ENCODE measurements at places on chromosomes 1 and 21.

GRCh38 chr1:204567071-204567470 lies 50.9 kb downstream of the MDM4 start:
- DNase-seq: no peak

DNA sequence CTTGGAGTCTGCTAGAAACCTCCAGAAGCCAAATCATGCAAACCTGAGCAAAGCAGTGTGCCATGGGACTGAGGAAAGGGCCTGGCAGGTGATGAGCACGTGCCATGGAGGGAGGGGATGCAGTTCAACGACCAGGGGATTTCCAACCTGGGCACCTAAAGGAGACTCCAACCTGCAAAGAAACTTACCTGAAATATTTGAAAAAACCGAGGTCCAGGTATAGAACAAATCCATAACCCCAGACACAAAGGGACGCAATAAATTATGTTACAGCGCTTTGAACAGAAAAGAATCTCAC lies 8.9 kb downstream of the UBASH3A start:
- no peak for DNase-seq

DNA sequence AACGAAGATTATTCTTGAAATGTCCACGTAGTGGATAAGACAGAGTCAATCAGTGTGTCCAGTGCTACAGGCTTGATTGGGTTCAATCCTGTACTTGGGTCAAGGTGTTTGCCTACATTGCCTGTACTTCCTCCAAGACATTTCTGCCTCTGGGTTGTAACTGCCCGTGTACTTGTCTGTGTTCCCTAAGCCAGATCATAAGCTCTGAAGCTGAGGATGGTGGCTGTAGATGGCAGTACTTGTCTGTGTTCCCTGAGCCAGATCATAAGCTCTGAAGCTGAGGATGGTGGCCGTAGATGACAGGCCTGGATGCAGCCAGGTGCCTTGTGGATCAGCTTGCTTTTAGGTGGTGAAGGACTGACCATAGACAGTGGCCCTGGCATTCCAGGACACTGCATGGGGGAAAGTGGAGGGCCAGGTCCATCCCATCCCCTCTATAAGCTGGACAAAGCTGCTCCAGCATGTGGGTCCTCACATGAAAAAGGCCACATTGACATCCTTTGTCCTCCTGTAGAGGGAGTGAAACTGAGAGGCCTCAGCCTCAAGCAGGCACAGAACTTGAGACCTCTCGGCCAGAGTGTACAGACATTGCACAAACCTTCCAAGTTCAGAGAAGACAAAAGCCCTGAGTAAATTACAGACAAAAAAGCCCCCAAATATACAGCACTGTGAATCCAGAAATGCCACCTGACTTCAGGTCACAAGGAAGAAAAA lies 2.0 kb upstream of the SRM start:
- no peak for DNase-seq

DNA sequence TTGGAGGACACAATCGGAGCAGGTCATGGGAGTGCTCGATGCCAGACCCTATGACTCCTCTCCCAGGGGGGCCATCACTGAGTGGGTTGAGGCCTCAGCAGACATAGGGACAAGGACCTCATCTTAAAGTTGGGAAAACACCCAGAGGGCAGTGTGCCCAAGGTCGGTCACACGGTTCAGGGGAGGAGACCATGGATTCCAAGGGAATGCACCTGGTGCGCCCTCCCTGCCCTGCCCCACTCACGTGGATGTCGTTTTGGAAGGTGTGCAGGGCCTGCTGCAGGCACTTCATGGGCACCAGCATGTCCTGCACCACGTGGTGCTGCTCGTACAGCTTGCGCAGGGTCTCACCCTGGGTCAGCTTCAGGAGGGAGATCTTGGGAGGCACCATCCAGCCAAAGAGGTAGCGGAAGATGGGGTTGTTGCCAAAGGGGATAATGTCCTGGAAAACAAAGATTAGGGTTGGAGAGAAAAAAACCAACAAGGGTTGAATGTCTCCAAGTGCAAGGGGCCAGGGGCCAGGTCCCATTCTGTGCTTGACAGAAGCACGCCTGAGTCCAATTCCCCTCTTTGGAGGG lies 33.1 kb downstream of the DHCR24 start:
- DNase-seq: no peak

DNA sequence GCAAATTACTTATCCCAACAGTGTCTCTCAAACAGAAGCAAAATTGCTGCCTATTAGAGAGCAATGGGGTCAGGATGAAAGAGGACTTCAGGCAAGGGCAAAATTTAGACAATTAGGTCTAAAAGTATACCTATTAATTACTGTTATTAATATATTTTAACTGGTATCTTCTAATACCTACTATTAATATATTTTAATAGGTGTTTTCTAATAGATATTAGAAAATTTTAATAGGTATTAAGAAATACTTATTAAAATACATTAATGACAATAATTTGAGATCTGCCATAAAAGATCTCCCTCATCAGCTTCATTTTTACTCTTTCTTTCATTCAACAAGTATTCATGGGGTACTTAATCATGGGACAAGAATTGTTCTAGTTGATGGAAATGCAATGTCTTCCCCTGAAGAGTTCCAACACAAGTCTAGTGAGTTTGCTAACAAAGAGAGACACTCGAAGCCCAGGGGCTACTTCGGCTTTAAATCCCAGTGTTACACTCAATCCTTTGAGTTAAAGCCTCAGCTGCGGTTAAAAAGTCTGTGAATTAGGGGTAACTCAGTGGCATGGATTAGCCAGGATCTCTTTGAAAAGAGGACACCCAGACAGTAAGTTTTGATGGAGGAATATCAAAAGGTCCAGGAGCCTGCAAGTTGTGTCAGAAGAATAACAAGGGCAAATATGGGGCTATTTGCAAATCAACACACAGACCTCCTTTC lies 44.1 kb downstream of the STYXL2 start:
- no peak for DNase-seq

Measured in NCI-H2171 (cell line).